Mesenchymal stem cell (in vitro differentiated cells and primary cell): ENCODE measurements at places on chromosomes 11 and 22.

DNA sequence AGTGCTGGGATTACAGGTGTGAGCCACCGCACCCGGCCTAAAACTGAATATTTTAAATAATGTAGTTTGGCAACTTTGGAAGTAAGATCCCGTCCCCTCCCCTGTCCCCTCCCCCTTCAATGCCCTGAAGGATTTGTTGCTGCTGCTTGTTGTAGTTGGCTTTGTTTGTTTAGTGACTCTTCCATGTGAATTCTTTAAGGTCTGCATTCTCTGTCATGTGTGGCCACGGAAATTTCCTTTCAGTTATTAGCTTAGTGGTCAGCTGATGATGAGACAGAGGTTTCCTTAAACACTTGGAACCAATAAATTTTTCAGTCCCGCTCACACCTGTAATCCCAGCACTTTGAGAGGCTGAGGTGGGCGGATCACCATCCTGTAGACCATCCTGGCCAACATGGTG is 109.9 kb downstream of the MPPED1 start:
- DNase-seq = no peak

GRCh38 chr22:30453731-30454510 is 17.9 kb downstream of the SEC14L3 start:
- DNase-seq = peak; percentile 12

DNA sequence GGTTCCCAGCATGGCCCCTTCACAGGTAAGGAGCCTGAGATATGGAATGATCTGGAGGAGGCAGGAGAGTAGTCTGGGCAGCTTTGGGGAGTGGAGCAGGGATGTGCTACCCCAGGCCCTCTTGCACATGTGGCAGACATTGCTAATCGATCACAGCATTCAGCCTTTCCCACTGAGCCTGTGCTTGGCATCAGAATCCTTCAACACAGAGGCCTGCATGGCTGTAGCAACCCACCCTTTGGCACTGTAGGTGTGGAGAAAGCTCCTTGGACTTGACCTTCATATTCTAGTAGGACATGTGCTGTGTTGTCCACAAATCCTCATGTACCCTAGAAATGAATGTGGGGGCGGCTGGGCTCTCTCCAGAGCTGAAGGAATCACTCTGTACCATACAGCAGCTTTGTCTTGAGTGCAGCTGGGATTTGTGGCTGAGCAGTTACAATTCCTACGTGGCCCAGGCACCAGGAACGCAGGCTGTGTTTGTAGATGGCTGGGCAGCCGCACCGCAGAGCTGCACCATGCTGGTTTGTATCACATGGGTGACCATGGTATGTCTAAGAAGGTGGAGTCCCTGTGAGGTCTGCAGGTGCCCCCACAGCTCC is 21.8 kb upstream of the PPP6R3 start:
- DNase-seq = no peak

DNA sequence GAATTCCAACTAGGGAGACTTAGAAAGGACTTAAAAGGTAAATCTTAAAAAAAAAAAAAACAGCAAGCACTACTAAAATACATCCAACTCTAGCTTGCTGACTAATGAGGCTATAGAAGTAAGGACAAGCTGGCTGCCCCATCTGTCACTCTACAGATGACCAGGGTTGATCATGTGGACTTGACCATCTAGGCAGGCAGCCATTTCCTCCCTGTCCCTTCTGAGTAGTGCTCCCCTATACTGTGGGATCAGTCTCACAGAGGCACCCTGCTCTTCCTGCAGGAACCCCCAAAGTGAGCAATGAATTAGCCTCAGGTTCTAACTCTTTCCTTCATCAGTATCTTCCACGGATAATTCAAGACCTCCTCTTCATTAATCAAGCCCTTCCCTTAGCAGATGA is 12.3 kb downstream of the SLC1A2 start:
- no peak for DNase-seq

DNA sequence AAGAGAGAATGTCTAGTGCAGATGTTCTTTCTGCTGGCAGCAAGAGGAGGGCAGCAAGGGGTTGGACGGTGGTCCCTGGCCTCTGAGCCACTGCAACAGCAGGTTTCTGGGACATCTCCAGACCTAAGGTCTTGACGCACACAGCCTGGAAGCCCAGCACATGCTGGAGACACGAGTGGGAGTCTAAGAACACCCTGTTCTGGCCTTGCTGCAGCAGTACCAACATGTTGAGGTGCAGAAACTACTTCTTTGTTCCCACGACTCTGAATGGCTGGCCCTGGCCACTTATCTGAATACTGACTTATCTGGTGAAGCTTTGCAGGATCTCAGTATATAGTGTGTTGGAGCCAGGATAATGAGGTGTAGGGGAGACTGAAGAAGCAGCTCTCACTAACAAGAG is 6.8 kb downstream of the MICAL2 start:
- no peak for DNase-seq

GRCh38 chr11:123173040-123173855 is 21.8 kb downstream of the CLMP start:
- DNase-seq = peak; percentile 98

DNA sequence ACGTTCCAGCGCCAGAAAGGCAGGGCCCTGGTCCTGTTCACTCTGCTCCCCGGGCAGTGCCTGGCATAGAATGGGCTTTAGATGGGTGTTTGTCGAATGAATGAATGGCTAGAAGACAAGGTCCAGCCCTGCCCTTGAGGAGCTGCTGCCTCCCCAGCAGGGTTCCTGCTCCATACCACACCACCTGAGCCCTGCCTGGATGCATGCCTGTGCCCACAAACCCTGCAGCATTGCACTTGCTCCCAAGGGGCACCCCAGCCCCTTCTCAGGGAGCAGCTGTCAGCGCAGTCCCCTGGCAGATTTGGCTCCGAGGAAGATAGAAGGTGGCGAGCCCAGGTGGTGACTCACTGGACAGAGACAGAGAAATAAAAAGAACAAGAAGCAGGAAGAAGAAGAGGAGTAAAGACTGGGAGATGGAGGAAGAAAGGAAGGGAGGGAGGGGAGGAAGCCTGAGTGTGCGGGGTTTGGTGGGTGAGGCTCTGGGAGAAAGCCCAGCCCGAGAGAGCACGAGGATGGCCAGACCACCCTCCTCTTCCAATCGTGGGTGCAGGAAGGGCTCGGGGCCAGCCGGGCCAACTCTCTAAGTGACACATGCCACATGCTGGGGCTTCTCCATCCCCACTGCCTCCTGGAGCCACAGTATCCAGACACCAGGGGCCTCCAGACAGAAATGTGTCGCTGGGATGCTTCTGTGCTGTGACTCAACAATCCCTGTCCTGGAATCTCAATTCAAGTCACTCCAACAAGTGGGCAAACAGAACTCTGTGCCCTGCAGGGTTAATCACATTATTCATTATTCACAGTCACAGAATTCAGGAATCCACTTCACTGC is 1474.3 kb downstream of the BRD1 start:
- no peak for DNase-seq

- no peak for DNase-seq
Measured at GRCh38 chr11:64437426-64437825, 78.5 kb downstream of the RPS6KA4 start.

GRCh38 chr22:35649026-35649553 is 844 bp downstream of the APOL6 start:
- DNase-seq = no peak

DNA sequence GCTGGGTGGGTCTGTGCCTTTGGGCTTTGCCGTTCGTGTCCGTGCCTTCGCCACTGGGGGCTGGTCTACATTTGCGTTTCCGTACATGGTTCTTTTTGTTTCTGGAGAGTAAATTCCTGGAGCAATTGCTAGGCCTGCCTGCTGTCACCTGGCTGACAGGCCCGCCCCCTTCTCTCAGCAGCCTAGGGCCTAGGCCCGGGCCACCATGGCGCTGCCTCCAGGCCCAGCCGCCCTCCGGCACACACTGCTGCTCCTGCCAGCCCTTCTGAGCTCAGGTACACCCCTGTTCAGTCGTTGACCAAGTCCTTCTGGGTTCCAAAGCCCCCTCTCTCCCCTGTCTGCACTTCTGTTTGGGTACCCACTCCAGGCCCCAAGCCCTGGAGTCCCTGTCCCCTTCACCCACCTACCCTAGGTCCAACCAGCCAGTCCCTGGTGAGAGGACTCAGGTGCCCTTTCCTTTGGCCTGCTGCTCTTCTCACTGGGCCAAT is 649 bp downstream of the TMEM25 start:
- no peak for DNase-seq

DNA sequence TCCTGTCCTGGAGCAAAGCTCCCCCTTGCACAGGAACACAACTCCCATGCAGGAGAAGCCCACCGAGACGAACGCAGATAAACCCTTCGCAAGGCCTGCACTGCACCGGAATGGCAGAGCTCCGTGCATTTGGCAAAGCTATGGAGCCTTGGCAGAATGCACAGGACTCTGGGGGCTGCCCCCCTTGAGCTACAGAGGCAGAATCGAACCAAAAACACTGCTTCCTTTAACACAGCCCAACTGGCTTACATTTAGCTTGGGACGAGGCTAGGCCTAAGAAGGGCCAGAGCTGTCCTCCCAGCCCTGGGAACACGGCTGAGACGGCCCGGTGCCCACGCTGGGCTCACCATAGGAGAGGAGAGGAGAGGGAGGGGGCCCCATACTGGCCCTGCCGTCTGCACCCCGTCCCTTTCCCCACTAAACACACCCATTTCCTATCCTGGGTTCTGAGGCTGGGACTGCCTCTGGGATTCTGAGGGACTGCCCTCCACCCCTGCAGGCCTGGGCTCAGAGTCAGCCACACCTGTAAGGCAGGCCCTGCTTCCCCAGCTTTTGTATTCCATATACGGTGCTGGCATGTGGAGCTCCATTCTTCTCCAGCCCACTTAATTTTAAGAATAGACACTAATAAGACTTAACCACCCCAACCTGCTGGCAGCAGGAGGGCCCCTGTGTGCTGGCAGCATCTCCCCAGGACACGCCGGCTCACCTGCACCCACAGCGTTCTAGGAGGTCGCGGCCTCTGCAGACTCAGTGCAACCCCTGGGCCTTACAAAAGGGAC is 32.9 kb downstream of the PPM1F start:
- no peak for DNase-seq

DNA sequence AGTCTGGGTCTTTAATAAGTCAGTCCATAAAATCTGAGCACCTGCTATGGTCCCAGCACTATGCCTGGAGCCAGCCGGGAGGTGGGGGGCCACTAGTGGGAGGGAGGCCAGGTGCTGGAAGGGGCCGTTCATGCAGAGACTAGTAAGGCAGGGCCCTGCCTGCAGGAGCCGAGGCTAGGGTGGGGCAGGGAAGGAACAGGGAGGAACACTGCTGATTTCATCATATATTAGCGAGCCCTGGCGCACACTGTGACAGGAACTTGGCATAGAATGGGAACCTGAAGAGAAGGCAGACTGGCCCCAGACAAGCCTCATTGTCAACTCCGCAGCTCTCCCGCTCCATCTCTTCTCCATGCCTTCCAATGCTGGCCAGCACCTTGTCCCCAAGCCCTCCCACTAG is 7.1 kb downstream of the VSIG10L2 start:
- no peak for DNase-seq

DNA sequence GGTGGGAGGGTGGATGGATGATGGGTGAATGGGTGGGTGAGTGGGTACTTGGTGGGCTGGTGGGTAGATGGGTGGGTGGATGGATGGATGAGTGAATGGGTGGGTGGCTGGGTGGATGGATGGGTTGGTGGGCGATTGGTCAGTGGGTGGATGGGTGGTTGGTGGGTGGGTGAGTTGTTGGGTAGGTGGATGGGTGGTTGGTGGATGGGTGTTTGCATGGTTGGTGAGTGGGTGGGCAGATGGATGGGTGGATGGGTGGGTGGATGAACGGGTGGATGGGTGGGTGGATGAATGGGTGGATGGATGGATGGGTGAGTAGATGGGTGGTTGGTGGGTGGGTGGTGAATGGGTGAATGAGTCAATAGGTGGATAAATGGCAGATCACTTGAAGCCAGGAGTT is 43.0 kb upstream of the LRRC32 start:
- DNase-seq = no peak

DNA sequence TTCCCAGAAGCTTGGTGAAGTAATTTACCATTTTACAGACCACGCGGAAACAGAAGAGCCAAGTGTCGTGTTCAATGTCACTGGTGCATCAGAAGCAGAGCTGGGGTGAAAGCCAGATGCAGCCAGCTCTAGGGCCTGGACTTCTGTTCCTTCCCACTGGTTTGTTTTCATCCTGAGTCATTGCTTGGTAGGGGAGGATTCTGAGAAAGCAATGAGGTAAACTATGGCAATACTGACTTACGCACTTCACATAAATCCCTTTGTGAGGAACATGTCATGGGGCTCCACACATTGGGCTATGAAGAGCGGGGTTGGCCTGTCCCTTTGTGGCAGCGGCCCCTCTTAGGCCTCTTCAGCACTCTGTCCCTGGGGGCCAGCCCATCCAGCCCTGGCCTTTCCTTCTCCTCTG is 52.4 kb upstream of the RBFOX2 start:
- DNase-seq = peak; percentile 98

GRCh38 chr22:36937319-36938027 is 24.0 kb downstream of the CSF2RB start:
- no peak for DNase-seq

DNA sequence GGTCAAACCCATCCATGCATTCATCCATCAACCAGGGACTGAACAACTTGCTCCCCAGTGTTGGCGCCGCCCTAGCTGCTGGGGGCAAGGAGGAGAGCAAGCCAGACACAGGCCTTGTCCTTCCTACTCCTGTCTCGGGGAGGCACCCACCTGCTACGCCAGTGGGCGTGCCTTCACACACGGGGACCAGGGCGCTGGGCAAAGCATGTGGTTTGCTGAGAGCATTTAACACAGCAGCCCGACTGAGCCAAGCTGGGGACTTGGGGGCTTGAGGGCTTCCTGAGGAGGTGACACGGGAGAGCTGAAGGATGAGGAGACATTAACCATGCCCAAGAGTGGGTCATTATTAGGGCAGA is 30.6 kb downstream of the CACNA1I start:
- DNase-seq = no peak

GRCh38 chr11:16402654-16403447 is 46.5 kb upstream of the SOX6 start:
- DNase-seq = no peak

- DNase-seq = no peak
Measured at GRCh38 chr11:46522682-46523281, 71.0 kb downstream of the AMBRA1 start.

- DNase-seq = no peak
Measured at GRCh38 chr22:49327411-49328117, 500.1 kb downstream of the BRD1 start.

DNA sequence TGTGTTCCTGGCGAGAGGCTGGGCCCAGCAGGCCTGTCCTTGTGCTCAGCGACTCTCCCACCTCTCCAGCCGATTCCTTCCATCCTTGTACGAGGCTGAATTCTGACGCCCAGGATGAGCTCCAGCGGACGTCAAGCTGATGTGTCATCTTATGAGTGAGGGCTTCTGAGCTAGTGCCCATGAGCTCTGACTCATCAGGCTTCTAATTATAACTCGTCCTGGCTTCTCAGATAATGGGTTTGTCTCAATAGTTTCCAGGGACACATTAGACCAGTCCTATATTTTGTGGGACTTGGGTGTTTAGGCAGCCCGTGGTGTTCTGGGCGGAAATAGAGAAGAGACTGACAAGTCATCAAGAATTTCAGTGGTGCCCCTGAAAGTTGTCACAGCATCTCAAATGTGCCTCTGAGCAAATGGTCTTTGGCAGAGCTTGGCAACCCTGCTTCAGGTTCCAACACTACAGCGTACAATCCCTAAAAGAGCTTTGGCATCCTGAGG is 108.2 kb upstream of the CD44 start:
- peak; percentile 99 for DNase-seq

- DNase-seq = peak; percentile 69
Measured at GRCh38 chr22:36277482-36278291, 24.8 kb downstream of the APOL1 start.
